ENCODE measurements at places on chromosomes 3 and 15. TPM values are rescaled to one million over a fixed set of nuclear protein-coding genes. Genes with fewer than 3 reads are reported as not detected.

DNA sequence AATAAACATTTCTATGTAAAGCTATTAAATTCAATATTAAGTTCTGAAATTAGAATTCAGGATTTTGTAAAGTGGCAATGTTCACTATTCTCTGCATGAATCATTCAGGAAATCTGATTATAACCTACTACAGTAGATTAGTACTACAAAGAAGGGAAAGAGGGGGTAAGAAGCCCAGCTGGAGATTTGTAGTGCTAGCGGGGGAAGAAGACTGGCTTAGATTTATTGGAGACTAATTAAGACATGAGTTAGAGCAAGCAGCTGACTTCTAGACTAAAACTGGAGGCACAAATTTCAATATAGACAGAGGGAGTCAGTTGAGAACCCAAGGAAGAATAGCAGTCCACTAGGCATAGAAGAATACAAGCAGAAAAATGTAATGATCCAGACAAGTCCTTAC lies 55.8 kb upstream of the SETMAR start:
- H3K36me3 ChIP-seq, result no peaks in the 10 kb centered on the region
- H3K27ac ChIP-seq, result no peak overlapping the region
- no peaks in the 10 kb centered on the region for H3K27me3 ChIP-seq
- H3K4me3 ChIP-seq, result no peak overlapping the region
- DNase-seq, result no peak

DNA sequence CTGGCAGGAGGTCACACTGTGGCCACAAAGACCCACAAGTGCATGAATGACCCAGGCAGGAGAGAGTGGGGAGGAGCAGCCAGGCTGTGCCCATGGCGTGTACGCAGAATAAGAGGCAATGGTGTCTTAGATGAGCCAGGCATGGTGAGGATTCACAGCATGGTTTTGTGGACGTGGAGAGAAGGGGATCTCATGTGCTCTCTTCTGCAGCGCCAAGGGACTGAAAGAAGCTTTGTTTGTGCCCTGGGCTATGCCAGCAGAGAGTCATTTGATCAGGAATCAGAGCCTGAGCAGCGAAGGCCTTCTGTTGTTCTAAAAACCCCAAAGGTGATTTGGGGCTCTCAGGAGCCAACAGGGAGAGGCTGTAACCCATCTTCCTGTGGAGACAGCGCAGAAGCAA lies 18.7 kb upstream of the RPP14 start:
- H3K27me3 ChIP-seq, result no peaks in the 10 kb centered on the region
- no peaks in the 10 kb centered on the region for H3K4me1 ChIP-seq
- no peak for DNase-seq
- no peak overlapping the region for H3K4me3 ChIP-seq
- H3K36me3 ChIP-seq, result peaks cover 31% of the 10 kb centered on the region

GPR149 gene
- not detected for polyA plus RNA-seq

GRCh38 chr3:38626171-38626570 lies 23.3 kb downstream of the SCN5A start:
- no peak overlapping the region for H3K4me3 ChIP-seq
- no peaks in the 10 kb centered on the region for H3K27me3 ChIP-seq
- H3K4me1 ChIP-seq, result no peaks in the 10 kb centered on the region
- no peaks in the 10 kb centered on the region for H3K36me3 ChIP-seq
- no peak overlapping the region for H3K27ac ChIP-seq

- no peak for DNase-seq
- H3K4me1 ChIP-seq, result no peaks in the 10 kb centered on the region
- H3K27ac ChIP-seq, result no peak overlapping the region
- H3K4me3 ChIP-seq, result no peak overlapping the region
- peaks cover 13% of the 10 kb centered on the region for H3K27me3 ChIP-seq
Observed at GRCh38 chr3:37444696-37445095, 270.3 kb upstream of the LRRFIP2 start.

GRCh38 chr3:37661615-37662306 lies 199.9 kb upstream of the CTDSPL start:
- no peaks in the 10 kb centered on the region for H3K36me3 ChIP-seq
- H3K4me1 ChIP-seq, result no peaks in the 10 kb centered on the region
- no peak overlapping the region for H3K4me3 ChIP-seq
- no peak overlapping the region for H3K27ac ChIP-seq

- no peak for DNase-seq
- no peaks in the 10 kb centered on the region for H3K36me3 ChIP-seq
- no peaks in the 10 kb centered on the region for H3K4me1 ChIP-seq
- H3K4me3 ChIP-seq, result no peak overlapping the region
- no peak overlapping the region for H3K27ac ChIP-seq
Observed at GRCh38 chr3:188071636-188072035, 82.3 kb upstream of the LPP start.

GRCh38 chr15:43957724-43958123 lies 130.9 kb downstream of the WDR76 start:
- H3K27ac ChIP-seq, result no peak overlapping the region
- H3K27me3 ChIP-seq, result no peaks in the 10 kb centered on the region
- no peaks in the 10 kb centered on the region for H3K4me1 ChIP-seq
- H3K4me3 ChIP-seq, result no peak overlapping the region
- H3K36me3 ChIP-seq, result no peaks in the 10 kb centered on the region
